ENCODE measurements at places on chromosomes 7 and 10. TPM values are rescaled to one million over a fixed set of nuclear protein-coding genes. Genes with fewer than 3 reads are reported as not detected.

Gene ST8SIA6
- 0.61 TPM for polyA plus RNA-seq

Gene INA
- 0.28 TPM for polyA plus RNA-seq

Gene SFTPA2
- 1.4 TPM for polyA plus RNA-seq

Gene GIMAP7
- polyA plus RNA-seq, result 8.0 TPM

Gene LLCFC1
- polyA plus RNA-seq, result not detected

Gene ASB10
- 0.01 TPM for polyA plus RNA-seq
